ENCODE measurements at places on chromosomes 2 and 18.

DNA sequence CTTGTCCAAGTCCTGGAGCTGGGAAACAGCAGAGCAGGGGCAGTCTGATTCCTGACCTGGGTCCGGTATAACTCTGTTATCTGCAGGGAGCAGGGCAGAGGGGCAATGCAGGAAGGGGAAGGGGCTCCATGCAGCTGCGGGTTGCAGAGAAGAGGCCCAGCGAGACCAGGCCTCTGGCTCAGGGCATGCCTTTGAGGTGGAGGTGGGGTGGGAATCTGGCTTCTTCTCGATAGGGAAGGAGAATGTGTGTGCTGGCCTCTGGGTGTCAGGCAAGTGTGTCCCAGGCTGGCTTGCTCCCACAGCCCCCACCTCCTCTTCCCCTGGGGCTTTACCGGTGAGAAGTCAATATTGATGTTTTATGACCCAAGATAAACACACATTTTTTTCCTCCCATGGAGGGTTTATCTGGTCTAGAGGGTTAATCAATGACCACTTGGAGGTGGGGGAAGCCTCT, 187.1 kb upstream of the HAAO start:
- no peak overlapping the region for H3K4me3 ChIP-seq
- DNase-seq, result no peak
- H3K27ac ChIP-seq, result no peak overlapping the region
- H3K27me3 ChIP-seq, result no peaks in the 10 kb centered on the region
- peaks cover 9% of the 10 kb centered on the region for H3K4me1 ChIP-seq
- H3K36me3 ChIP-seq, result no peaks in the 10 kb centered on the region

DNA sequence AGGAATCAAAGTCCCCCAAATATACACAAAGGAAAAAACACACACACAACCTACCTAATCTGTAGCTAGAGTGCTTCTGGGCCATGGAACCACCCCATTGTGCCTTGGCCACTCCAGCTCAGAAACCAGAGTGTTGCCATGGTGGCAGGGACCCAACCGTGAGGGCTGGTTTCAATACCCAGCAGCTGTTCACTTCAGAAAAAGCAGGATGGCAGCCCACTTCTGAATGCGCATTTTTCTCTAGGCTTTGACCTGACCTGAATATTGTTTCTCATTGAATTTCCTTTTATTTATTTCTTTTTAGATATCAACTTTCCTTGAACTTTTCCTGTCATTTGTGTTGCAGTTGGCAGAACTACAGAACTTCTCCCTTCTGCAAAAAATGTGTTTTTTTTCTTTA, 43.0 kb upstream of the EHBP1 start:
- no peaks in the 10 kb centered on the region for H3K36me3 ChIP-seq
- no peak overlapping the region for H3K27ac ChIP-seq
- peaks cover 3% of the 10 kb centered on the region for H3K27me3 ChIP-seq
- no peaks in the 10 kb centered on the region for H3K4me1 ChIP-seq

GRCh38 chr2:219285894-219286425, 6.8 kb downstream of the DNAJB2 start:
- H3K36me3 ChIP-seq, result peaks cover 51% of the 10 kb centered on the region
- H3K4me1 ChIP-seq, result peaks cover 9% of the 10 kb centered on the region
- no peak for DNase-seq
- no peaks in the 10 kb centered on the region for H3K27me3 ChIP-seq
- no peak overlapping the region for H3K27ac ChIP-seq
- H3K4me3 ChIP-seq, result no peak overlapping the region

- H3K36me3 ChIP-seq, result no peaks in the 10 kb centered on the region
- peaks cover 35% of the 10 kb centered on the region for H3K4me1 ChIP-seq
- H3K27ac ChIP-seq, result peak overlapping the region; percentile 4
Measured at GRCh38 chr2:110852541-110853263, 120.3 kb downstream of the ACOXL start.

GRCh38 chr2:174597345-174598047, at the start of gene WIPF1:
TSS of gene WIPF1 (minus strand) at chr2:174597804. CDS start at chr2:174585573, 12,231 bp downstream.
- peak within 1 kb of the TSS; percentile 69 for H3K4me3 ChIP-seq
- H3K36me3 ChIP-seq, result peaks cover 4% of the 10 kb centered on the region
- H3K27ac ChIP-seq, result peak within 1 kb of the TSS; percentile 86

DNA sequence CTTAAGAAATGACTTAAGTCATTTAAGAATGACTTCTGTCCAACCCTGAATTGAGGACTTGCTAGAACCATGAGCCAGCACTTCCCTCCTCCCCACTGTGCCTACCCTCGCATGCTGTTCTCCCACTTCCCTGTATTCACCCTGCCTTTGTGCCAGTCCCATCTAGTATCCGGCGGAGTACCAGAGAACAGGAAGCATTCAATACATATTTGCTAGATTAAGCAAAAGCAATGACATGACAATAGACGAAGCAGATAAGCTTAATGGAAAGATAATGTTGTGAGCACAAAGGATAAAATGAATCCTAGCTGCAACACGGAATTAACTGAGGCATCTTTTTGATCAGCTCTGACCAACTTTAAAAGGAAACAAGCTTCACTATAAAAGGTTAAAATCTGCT, 328.5 kb downstream of the TDRD15 start:
- H3K4me1 ChIP-seq, result no peaks in the 10 kb centered on the region
- H3K4me3 ChIP-seq, result no peak overlapping the region
- no peaks in the 10 kb centered on the region for H3K27me3 ChIP-seq
- no peak for DNase-seq
- no peaks in the 10 kb centered on the region for H3K36me3 ChIP-seq
